Astrocyte of the cerebellum (primary cell): ENCODE measurements at places on chromosomes 2 and 18.

DNA sequence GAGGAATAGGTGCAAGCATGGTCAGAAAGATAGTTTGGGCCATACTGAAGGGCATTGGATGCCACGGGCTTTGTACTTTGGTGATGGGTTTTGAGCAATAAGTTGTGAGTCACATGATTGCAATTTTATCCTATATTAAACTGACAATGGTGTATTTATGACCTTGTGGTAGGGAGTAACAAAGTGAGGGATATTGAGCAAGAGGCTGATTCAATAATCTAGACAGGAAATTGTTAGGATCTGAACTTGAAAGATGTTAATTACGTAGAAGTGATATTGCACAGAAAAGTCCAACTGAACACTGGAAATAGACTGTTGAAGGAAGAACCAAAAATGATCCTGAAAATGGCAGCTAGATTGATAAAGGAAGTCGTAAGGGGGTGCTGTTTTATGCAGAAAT is 46.6 kb upstream of the TCF4 start:
- peak; percentile 16 for DNase-seq

DNA sequence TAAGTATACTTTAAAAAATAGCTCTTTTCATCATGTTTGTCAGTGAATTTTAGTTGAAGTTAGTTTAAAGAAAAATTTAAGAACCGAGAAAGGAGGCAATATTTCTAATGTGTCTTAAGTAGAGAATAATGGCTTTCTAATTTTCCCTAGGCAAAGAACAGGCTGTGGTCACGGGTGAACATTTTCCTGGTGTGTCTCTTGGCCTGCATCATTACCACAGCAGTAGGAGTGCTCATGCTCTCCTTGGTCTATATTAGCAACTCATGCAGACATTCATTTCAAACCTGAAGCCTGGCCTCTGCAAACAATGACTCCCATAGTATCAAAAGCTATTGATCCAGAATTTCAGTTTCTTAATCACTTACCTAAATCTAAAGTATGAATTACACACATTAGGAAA is 57.4 kb downstream of the C18orf54 start:
- peak; percentile 35 for DNase-seq

GRCh38 chr18:78151948-78152725 is 827.5 kb upstream of the SALL3 start:
- DNase-seq: no peak

DNA sequence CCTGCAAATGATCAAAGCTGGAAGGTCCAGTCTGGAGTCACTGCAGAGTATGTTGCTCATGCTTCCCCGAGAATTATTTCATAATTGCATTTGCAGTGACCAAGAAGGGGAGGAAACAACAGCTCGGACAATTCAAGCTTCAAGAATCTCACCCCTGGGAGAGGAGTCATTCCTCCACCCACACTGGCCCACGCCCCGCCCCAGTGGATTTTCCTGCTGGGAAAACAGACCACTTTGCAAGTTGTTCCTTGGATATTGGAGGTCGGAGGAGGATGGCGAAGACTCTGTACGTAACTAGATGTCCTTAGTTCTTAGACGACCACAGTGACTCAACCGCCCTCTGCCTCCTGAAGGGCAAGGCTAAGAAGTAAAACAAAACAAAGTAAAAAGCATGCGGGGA is 159.4 kb downstream of the TPO start:
- DNase-seq: no peak

DNA sequence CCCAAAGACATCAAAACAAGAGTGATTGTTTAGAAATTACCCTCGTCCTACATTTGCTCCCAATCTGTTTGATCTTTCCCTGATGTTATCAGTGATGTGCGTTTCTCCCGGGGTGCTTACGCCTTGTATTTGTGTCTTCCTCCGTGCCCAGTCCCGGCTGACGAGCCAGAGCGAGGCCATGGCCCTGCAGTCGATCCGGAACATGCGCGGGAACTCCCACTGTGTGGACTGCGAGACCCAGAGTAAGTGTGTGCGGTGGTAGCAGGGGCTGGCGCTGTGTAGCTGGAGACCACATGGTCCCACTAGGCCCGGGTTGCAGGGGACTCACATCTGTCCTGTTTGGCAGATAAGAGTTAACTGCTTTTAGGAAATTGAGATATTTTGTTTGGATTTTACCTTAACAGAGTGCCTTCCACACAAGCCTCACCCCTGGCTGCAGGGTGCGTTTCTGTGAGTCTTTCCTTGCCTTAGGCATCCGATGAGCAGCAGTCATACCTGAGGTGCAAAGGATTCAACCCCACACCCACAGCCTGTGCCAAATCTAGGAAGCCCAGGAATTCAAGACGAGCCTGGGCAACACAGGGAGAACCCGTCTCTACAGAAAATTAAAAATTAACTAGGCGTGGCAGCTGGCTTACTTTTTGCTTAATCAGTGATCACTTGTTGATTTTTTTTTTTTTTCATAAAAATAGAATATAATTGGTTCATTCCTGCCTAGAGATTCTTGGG is 127.4 kb downstream of the GBX2 start:
- no peak for DNase-seq

- no peak for DNase-seq
Observed at GRCh38 chr2:46695283-46695682, 215.9 kb downstream of the TMEM247 start.

- DNase-seq: no peak
Observed at GRCh38 chr2:8495189-8495989, 186.5 kb upstream of the ID2 start.

DNA sequence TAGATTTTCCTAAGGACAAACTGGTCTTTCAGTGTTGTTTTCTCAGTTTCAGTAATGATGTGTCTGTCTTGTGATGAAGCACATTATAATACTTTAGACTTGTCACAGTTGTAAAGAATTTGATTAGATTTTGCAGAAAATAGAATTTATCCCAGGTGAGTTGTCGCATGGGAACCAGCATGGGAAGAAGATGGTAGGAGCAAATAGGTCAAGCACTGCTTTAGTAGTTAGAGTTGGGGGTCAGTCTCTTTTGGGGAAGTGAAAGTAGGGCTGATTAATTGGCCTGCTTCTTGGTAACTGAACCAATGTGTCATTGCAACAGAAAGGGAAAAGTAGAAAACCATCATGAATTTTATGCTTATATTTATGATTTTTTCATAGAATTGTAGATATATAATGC is 153.2 kb upstream of the MYO3B start:
- no peak for DNase-seq

DNA sequence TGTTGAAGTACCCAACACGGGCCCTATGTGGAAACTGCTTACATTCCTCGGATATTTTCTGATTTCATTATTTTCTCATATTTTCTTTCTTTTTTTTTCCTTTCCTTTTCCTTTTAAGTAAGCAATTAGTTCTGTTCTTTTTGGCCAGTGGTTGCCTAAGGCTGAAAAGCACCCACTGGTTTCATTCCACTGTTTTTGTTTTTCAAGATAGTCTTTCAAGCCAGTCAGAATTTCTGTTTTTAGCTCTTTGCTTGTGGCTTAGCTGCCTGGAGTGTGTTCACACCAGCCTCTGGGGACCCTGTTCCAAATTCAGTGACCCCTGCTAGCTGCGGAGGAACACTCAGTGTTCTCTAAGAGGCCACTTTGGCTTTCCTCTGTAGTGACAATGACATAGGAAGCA is 73.6 kb downstream of the NRP2 start:
- DNase-seq: no peak
